ENCODE measurements at places on chromosomes 2 and 18.

- no peak for DNase-seq
Observed at GRCh38 chr2:233691443-233692433, 952 bp upstream of the UGT1A6 start.

- DNase-seq, result no peak
Observed at GRCh38 chr2:157853211-157853610, 22.9 kb downstream of the ACVR1 start.

DNA sequence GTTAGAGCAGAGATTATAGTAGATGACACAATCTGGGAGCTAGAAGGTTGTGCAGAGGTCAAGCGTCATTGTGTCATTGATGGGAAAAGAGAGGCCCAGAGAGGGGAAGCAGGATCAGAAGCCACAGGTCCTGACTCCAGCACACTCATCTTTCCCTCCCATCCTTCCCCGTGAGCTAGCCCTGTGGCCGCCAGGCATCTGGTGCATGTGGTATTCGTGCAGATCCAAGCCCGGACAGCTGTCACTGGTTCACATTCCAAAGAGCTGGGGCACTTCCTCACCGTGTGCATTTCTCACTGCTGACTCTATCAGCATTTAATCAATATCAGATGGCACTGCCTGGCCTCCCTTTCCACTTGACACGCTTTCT lies 94.1 kb upstream of the THOC1 start:
- DNase-seq, result peak; percentile 50

DNA sequence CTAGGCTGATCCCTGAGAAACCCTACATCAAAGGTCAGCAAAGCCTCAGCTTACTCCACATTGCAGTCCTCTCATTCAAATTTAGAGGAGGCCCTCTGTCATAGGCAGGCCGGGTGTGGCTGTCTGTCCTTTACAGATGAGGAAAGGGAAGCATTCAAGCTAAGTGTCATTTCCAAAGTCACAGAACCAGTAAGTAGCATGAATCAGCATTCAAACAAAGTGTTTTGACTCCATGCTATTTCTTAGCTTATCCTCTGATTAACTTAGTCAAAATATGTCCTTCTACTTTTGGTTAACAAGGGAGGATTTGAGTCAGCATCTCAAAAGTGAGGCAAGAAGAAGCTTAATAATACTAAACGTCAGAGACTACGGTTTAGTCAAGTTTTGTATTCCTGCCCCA lies 409.0 kb upstream of the POU3F3 start:
- no peak for DNase-seq

DNA sequence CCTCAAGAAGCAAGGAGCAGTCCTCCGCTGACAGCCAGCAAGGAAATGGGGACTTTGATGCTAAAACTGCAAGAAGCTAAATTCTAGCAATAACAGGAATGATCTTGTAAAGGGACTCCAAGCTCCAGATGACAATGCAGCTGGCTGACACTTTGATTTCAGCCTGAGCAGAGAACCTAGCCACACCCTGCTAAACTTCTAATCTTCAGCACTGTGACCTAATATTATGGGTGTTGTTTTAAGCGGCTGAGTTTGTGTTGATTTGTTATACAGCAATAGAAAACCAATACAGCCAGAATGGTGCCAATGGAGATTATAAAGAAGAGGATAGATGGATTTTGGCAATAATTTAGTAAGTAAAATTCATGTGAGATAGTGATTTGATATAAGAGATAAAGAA lies 196.7 kb upstream of the SPHKAP start:
- DNase-seq, result no peak

GRCh38 chr2:105751272-105751671 lies 6.6 kb downstream of the NCK2 start:
- DNase-seq, result no peak

- DNase-seq, result no peak
Observed at GRCh38 chr2:128385365-128385764, 66.7 kb upstream of the HS6ST1 start.

DNA sequence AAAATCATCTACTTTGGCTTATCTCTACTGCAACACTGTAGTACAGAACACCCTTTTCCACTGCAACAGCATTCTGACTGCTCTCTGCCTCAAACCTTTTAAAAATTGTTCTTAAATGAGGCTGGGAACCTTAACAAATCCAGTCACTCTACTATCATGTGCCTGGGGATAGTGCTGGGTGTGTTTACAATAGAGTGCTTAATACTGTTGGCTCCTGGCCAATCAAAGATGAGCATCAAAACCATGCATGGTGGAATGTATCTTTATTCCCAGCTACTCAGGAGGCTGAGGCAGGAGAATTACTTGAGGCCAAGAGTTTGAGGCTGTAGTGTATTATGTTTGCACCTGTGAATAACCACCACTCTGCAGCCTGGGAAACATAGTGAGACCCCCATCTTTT lies 7.4 kb downstream of the ANKAR start:
- no peak for DNase-seq

- no peak for DNase-seq
Observed at GRCh38 chr2:36982467-36982866, 16.1 kb upstream of the STRN start.

- DNase-seq, result no peak
Observed at GRCh38 chr18:38883111-38883510, 1317.5 kb upstream of the CELF4 start.

- no peak for DNase-seq
Observed at GRCh38 chr18:23941791-23942190, 72.8 kb upstream of the TTC39C start.

DNA sequence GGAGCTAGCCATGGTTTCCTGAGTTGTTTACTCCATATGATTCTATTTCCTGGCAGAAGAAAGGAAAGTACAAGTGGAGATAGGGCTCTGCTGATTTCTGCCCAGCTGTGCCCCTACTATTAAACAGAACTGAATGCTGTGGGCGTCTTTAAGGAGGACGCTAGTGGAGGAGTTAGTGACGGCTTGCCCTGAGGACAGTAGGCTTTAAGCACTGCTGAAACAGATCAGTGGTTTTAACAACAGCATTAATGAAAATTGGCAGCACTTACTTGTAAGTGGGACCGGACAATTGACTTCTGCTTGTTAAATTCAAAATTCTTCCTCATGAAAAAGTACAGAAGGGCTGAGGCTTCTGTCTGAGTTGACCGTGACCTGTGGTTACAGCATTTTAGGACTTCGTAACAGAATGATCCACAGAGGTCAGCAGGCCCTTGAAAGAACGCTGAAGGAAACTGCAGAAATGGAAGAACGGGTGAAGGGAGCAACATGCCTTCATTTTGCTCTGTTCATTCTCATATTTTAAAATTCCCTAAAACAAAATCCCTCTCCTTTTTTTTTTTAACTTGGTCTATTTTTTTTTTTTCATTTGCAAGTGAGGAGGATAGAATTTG lies 80.6 kb upstream of the CCDC195 start:
- DNase-seq, result no peak

DNA sequence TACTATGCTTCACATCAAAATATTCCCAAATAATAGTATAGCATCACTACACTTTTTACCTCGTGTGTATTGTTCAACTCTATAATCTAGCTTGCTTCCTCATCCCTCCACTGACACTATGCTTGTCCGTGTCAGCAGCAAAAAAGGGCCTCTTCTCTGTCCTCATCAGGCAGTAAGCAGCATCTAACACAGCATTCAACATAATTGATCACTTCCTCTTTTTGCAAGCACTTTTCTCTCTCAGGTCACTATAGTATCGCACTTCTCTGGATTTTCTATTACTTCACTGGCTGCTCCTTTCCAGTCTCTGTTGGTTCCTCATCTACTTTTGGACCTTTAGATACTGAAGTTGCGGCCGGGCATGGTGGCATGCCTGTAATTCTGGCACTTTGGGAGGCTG lies 64.9 kb upstream of the ZSWIM2 start:
- DNase-seq, result no peak

DNA sequence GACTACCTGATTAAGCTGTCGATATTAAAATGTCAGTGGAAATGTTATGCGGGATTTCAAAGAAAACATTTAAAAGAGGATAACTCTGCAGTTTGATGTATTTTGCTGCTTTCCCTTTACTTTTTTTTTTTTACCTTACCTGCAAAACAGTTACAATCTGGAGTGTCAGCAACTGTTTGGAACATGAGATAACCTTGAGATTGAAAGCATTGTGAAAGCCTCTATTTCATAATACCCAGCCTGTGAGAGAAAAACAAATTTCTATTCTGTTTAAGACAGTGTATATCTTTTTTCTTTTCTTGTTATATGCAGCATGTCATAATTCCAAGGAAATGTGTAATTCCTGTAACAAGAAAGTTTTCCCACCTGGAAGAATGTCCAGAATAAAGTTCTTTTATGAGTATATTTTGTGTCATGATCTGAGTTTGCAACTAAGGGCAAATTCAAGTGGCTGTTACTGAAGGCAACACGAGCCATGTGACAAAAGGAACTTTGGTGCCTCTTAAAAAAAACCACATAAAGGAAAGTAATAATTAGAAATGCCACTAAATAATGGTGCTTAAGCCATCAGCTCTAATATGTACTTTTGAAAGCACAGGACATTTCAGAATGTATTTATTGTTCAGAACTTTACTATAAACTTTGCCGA lies 297.0 kb upstream of the DSEL start:
- no peak for DNase-seq

- DNase-seq, result peak; percentile 24
Observed at GRCh38 chr2:46615986-46616485, 136.7 kb downstream of the TMEM247 start.

- DNase-seq, result no peak
Observed at GRCh38 chr18:31197676-31198075, 35.0 kb upstream of the DSC1 start.

DNA sequence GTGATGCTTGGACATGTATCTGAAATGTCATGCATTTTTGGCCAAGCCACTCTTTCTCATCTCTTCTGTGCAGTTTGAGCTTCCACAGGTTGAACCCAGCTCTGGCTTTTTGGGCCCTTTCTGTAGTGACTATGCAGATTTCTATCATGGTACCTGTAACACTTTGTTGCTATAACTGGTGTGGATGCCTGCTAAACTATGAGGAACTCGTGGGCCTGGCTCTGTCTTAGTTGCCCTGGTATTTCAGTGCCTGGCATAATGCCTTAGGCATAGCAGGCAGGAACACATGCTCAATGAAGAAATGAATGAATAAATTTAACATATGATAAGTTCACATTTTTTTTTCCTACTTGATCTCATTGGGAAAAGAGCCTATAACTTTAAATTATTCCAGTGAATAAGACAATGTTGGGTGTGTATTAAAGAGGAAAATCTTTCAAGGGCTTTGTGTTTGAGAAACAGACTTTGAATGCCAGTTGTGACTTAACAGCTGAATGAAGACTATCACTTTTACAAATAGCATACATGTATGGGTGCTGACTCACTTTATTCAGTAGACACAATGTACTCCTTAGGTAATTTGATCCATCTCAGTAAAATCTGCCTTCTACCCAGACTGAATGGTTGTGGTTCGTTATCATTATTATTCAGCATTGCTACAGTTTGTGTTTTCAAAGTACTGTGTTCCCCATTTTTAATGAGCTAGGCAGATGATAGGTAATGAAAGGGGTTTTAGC lies 86.4 kb upstream of the MAP4K3 start:
- DNase-seq, result no peak

GRCh38 chr2:179432751-179433150 lies 168.1 kb upstream of the SESTD1 start:
- no peak for DNase-seq

- no peak for DNase-seq
Observed at GRCh38 chr18:75607701-75608100, 180.2 kb upstream of the SMIM21 start.

- DNase-seq, result no peak
Observed at GRCh38 chr2:128493880-128494279, 175.2 kb upstream of the HS6ST1 start.

DNA sequence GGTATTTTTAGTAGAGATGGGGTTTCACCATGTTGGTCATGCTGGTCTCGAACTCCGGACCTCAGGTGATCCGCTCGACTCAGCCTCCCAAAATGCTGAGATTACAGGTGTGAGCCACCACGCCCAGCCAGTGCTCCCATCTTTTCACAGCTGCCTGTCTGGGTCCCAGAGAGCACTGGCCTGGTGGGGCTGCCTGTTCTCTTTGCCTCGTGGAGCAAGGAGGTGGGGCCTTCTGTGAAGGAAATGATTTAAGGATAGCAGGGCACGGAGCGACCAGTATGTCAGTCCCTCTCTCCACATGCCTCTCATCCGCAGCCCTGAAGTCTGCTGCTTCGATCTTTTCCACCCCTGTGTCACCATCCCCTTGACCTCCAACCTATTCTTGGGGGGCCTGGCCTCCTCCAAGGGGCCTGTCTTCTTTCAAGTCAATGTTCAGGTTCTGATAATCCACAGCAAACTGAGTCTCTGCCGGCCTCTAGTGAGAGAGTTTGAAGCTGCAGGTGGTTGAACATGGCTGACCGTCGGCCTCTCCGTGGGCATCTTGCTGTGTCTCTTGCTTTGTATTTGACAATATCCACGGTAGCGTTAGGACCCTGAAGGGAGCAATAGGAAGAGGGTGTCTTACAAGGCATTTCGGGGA lies 28.2 kb upstream of the GIGYF2 start:
- peak; percentile 12 for DNase-seq

DNA sequence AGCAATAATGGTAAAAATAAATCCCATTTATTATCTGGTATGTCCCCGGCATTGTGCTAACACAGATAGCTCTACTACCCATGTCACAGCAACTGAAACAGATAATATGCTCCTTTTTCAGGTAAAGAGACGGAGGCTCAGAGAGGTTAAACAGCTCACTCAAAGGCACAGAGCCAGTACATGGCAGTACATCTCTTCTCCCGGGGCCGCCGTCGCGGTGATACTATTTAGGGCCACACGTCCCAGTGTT lies 693 bp upstream of the PDK1 start:
- no peak for DNase-seq

Data from left lung (tissue), 14 donors.